ENCODE measurements at places on chromosomes 5 and 9.

- DNase-seq, result no peak
Observed at GRCh38 chr5:107857785-107858184, 187.0 kb upstream of the EFNA5 start.

DNA sequence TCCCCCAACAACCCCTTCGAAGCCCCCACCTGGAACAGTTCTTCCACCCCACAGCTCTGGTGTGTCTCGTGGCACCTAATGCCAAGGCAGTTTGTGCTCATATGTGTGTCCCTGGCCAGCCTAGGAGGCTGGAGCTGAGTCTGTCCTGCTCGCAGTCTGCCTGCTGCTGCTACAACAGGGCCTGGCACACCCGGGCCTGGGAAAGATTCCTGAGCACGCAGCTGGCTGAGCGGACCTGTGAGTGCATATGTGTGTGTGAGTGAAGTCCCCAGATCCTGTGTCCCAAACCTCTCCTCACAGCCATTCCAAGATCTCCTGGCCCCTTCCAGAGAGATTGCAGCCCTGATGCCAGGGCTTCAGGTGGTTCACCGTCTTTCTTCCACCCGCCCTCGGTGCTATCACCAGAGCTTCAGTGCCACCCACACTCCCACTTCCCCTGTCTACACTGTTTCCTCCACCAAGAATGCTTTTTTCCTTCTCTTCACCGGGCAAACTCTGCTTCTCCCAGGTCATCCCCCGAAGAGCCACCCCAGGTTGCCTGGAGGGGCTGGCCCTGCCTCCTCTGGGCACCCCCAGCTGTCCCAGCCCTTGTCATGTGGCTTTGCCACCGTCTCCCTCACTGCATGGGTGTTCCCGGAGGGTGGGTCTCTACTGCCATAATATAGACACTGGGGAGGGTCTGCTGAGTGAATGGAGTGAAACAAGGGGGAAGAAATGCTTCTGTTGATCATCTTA, 28.4 kb downstream of the LMX1B start:
- no peak for DNase-seq

DNA sequence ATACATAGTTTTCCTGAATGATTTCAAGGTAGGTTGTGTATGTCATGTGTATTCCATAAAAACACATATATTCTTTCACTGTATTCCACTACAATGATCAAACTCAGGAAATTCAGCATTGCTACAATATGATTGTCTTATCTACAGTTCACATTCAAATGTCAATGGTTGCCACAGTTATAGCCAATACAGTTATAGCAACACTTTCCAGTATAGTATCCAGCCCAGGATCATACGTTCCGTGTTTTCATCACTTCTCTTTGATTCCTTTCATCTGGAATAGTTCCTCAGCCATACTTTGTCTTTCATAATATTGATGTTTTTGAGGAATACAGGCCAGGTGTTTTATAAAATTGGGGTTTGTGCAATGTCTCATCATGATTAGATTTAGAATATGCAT, 9.5 kb downstream of the OR2S2 start:
- DNase-seq, result no peak

- no peak for DNase-seq
Observed at GRCh38 chr9:93536874-93537273, 39.5 kb upstream of the PHF2 start.

- DNase-seq, result no peak
Observed at GRCh38 chr5:74953937-74954720, 87.9 kb upstream of the FAM169A start.

DNA sequence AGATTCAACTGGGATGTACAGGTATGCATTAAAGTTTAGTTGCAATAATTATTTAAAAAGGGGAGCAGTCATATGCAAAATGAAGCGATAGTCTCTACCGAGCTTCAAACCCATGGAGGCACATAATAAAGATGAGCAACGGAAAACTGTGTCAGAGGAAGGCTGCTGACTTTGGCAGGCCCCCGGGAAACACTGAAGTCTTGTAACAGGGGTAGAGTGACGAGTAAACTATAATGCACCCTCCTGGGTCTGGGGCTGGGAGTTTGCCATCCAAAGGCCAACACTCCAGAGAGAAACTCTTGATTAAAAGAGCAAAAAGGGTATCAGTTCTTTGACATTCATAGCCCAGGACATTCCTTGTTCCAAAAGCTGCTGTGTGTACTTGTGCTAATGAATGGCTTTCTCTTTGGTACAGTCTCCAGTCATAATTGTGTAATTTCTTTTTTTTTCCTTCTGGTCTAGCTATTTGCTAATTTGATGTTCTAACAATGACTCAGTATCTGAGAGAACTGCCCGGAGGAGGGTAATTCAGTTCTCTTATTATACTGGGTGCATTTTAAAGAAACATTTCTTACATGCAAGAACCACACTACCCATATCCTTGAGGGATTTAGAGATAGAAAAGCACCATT, 59.2 kb downstream of the TNC start:
- no peak for DNase-seq

- no peak for DNase-seq
Observed at GRCh38 chr9:76374783-76375559, 19.3 kb downstream of the RFK start.

DNA sequence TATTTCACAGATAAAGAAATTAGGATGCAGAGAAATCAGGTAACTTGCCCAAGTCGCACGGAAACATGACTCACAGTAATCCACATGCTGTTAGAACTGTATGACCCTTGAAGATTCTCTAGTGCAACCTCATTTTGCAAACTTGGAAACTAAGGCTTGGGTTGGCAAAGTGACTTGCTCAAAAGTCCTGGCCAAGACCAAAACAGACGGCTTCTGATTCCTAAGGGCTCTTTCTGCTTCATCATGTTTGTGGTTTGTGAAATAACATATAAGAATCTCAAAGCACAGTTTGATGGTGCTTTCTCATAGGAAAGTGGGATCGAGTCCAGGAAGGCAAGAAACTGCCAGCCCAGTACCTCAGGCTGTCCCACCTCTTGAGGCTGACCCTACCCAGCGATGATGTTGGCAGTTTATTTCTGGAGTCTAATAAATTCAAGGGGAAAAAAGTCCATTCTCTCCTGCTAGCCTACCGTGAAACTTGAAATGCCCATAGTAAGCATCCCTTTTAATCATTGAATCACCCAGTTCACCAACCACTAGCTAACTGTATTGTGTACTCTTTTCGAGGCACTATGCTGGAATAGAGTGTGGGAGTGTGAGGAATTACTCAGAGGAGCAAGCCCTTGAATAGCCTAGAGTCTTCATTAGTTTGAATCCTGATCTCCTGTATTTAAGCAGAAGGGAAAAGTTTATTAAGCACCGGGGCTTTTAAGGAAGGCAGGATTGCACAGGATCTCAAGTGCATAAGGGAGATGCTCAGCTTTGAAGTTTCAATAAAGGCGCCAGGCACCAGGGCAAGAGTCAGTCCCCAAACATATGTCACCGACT, 14.1 kb downstream of the CAPSL start:
- no peak for DNase-seq

GRCh38 chr9:130860458-130861316, 25.6 kb downstream of the ABL1 start:
- no peak for DNase-seq

- no peak for DNase-seq
Observed at GRCh38 chr5:11311272-11311671, 550.2 kb upstream of the DAP start.

DNA sequence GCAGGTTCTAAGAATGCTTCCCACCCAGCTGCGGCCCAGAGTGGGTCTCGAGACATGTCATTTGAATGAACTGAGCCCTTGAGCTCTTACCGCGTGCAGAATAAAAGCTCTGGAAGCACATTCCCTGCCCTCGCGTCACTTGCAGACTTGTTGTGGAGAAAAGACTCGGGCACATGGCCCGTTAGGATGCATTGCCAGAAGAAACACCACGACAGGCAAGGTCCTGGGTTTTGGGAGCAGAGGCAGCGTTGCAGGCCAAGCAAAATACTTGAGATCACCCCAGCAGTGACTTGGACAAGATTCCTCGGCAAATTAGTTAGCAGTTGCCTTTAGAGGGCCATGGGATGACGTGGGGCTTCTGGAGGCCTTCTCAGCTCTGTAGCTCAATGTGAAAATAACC, 170.8 kb upstream of the MSX2 start:
- no peak for DNase-seq

- no peak for DNase-seq
Observed at GRCh38 chr9:115925424-115925823, 228.2 kb upstream of the PAPPA start.
